Hematopoietic multipotent progenitor cell treated with erythropoietin and hydrocortisone succinate and interleukin-3 and kit ligand, for 15 days (in vitro differentiated cells): ENCODE measurements at places on chromosomes 16 and 17.

- DNase-seq = no peak
Observed at GRCh38 chr17:43330876-43331639, 67.7 kb upstream of the ARL4D start.

- no peak for DNase-seq
Observed at GRCh38 chr17:3972931-3973330, 8.7 kb upstream of the ATP2A3 start.

GRCh38 chr17:63740464-63741142, 996 bp downstream of the STRADA start:
- DNase-seq = peak; percentile 20

GRCh38 chr16:9545522-9546437, 454.3 kb downstream of the HAPSTR1 start:
- no peak for DNase-seq

- DNase-seq = no peak
Observed at GRCh38 chr16:81436386-81436785, 8.2 kb upstream of the CMIP start.
